ENCODE measurements at places on chromosomes 4 and X.
A peak's percentile ranks its signal among the peaks of the same experiment; 100 is the strongest.

- no peak for DNase-seq
These were observed 173.9 kb downstream of the GRIA3 start for GRCh38 chrX:123357941-123358340.

GRCh38 chrX:26651755-26652154, 435.8 kb downstream of the MAGEB5 start:
- no peak for DNase-seq

- no peak for DNase-seq
These were observed 62.0 kb downstream of the CNGA2 start for GRCh38 chrX:151796576-151796975.

GRCh38 chr4:165476214-165477098, 97.6 kb downstream of the CPE start:
- no peak for DNase-seq

DNA sequence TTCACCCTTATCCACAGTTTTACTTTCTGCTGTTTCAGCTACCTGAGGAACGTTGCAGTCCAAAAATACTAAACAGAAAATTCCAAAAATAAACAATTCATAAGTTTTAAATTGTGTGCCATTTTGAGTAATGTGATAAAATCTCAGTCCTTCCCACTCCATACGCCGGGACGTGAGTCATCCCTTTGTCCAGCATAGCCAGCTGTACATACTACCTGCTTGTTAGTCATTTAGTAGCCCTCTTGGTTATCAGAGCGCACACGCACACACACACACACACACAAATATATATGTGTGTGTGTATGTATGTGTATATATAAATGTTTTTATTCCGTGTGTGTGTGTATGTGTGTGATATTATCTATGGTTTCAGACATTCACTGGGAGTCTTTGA, 4.8 kb upstream of the CCSER1 start:
- DNase-seq: no peak

- no peak for DNase-seq
These were observed 372.8 kb downstream of the IL1RAPL1 start for GRCh38 chrX:28960063-28960462.

DNA sequence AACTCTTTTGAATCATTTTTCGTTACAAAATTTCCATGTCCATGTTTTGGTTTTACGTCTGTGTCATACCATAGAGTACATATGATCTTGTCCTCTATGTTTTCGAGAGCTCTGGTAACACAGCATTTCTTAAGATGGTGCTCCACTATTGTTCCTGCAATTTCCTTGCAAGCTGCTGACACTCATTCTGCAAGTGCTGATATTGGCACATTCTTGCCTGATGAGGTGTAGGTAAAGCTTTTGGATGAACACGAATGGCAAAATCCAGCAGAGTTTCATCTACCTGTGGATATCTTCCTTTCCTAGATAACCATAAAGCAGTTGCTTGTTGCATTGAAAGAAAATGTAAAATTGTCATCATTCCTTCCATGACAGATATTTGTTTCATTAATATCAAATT, 41.3 kb downstream of the MAGEB17 start:
- DNase-seq: no peak

- DNase-seq: no peak
These were observed 1.2 kb downstream of the TMEM255A start for GRCh38 chrX:120309873-120310705.

GRCh38 chr4:99803566-99804101, 13.0 kb upstream of the DAPP1 start:
- DNase-seq: no peak

GRCh38 chr4:92303621-92304027, at the start of gene GRID2:
TSS of gene GRID2 (plus strand) at chr4:92303966.
- DNase-seq: no peak

GRCh38 chr4:88549815-88550214, 26.2 kb upstream of the PYURF start:
- no peak for DNase-seq

- DNase-seq: no peak
These were observed 29.2 kb downstream of the GRID2 start for GRCh38 chr4:92333016-92333415.

DNA sequence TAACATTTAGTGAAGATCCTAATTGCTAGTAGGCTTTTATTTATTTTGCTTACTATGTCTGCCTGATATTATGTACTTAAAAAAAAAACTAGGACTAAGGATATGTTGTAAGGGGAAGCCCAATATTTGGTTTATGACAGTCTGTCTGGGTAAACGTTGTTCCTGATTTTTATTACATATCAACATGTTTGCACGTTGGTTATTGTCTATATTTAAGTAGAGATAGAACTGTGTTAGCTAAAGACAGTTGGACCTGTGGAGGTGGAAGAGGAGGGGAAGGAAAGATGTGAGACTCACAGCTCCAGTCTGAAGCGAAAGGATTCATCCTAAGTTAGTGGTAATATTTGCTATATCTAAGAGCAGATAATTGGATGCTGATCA, 90.3 kb downstream of the TMEM131L start:
- DNase-seq: no peak

DNA sequence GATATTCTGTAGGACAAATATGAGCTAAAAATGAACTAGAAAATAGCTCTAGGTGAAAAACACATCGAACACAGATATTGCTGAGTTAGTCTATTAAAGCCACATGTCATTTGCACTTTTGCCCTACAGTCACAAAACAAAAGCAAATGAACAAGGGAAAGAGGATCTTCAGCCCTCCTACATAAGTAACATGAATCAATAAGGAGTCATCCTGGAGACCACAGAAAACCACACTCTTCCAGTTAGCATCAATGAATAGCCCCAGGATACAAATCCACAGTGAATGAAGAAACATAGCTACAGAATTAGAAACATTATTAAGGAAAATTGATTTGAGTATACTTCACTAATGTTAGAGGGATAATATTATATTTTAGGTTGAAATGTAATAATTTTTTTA, 311.4 kb downstream of the MAPK10 start:
- DNase-seq: no peak

DNA sequence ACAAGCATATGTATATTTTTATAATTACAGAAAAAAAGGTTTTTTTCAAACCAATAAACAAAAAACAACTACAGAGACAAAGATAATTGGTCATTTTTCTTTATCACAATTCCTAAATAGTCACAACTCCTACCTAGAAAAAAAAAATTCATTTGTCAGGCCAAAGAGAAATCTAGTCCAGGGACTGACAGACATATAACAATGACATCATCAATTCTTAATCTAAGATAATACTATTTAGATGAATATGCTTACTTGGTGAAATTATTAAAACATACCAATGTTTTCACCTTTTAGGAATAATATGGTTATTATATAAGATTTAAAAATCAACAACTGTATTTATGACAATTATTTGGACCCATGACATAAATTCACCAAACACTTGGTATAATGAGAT, 48.4 kb downstream of the CHM start:
- DNase-seq: no peak

- DNase-seq: no peak
These were observed 209.5 kb upstream of the AR start for GRCh38 chrX:67334323-67334722.

DNA sequence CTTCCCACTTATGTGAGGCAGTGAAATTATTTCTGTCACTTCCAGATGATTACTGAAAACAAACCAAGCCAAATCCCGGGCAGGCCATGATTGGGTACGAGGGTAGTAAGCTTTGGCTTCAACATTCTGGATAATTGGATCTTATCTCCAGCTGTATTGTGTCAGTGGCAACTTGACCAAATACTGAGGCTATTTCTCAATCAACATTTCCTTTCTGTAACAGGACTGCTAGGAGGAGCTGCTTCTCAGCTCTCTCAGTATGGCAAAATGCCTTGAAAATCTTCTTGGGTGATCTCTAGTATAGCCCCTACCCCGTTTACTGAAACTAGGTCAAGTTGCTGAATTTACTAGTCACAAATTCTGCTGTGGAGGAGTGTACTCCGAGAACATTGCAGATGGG, 169.3 kb upstream of the FRMPD4 start:
- DNase-seq: no peak

DNA sequence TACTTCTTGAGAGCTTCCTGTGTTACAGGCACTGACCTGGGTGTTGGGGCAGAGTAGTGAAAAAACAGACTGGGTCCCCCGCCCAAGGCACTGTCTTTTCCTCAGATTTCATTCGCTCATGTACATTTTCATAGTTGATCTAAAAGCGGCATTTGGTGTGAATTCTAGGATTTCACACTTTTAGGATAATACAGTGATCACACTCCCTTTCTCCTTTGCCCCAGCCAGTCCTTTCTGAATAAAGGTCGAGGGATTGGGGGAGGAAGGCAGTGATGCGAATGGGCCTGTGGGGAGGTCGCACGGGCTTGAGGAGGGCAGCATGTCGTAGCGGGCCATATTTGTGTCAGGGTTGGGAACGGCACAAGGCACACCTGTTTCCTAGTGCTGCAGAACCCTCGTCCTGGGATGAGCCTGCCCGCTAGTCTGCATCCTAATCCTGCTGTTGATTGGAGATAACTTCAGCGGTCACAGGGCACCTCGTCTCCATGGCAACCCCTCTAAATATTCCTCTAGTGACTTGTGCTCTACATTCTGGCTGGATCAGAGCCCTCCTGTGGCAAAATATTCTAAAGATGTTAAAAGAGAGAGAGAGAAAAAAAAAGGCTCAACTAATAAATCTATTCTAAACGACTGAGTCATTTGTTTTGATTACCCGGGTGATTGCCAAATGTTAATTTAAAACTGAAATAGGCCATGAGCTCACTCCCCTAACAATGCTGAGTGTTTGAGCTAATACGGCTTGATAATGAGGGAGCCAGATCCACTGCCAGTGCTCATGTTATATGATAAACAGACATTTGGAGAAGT, 21.8 kb downstream of the FHL1 start:
- no peak for DNase-seq

GRCh38 chrX:23820235-23820782, 37.3 kb downstream of the SAT1 start:
- no peak for DNase-seq

GRCh38 chrX:45794323-45794994, 593.8 kb upstream of the DIPK2B start:
- DNase-seq: no peak

GRCh38 chr4:8201321-8201781, 2.3 kb downstream of the SH3TC1 start:
- no peak for DNase-seq

DNA sequence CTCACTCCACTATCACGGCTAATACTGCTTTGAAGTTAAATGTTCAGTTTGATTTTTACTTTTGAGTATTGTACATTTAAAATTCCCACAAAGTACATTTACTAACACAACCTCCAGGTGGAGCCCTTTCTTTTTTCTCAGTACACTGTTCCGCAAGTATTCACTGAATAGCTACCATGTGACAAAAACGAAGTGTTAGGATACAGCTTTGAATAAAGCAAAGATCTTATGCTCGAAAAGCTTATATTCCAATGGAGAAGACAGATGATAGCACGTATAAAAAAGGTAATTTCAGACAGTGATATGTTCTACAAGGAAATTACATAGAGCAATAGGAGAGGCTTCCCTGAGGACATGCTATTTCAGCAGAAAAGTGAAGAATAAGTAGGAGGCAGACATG, 60.7 kb upstream of the ABCG2 start:
- peak; percentile 4 for DNase-seq

DNA sequence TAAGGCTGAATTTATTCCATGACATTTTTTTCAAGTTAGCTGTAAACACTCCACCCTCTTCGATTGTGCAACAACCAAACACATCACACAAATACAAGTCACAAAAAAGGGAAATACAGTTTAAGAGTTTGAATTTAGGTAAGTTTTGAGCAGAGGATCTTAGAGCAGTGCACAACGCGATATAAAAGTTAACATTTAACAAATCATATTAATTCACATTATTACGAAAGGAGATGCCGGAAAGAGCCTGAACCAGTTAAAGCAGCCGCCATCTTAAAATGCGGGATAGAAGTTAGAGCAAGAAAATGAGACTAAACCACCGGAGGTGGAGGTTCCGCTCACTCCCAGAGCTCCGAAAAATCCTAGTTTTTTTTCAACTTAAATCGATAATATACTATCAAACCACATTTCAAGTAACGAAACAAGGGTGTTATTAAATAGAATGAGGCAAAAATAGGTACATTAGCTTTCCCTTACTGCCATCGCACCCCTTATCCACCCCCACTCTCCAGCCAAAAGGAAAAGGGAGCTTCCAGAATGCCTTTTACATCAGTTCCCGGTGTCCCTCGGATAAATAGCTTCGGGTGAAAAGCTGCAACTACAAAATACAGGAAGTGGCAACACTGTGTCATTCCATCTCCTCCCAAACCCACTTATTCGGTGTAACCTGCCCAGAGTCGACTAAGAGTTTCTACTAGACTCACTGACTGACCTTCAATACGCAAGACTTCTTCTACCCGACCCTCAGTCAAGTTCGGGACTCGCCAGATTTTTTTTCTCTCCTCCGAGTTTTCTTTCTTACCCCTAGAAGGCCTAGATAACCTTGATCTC, 1.9 kb downstream of the UBE2D3 start:
- peak; percentile 33 for DNase-seq

DNA sequence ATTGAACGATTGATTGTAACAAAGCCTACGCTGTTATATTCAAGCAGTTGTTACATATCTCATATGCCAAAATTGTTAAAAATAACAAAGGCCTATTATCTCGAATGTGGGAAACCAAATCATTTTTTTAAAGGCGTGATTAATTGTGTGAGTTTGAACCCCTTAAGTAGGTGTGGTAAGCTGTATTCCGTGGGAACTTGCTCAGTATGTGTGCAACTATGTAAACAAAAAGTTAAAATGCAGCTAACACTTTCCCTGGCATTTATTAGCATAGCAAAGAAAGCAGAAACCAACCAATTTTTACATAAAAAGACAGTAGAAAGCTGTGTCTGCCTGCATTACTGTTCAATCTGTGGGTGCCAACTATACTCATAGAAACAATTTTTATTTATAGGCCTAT, 166.0 kb upstream of the HAND2 start:
- no peak for DNase-seq

DNA sequence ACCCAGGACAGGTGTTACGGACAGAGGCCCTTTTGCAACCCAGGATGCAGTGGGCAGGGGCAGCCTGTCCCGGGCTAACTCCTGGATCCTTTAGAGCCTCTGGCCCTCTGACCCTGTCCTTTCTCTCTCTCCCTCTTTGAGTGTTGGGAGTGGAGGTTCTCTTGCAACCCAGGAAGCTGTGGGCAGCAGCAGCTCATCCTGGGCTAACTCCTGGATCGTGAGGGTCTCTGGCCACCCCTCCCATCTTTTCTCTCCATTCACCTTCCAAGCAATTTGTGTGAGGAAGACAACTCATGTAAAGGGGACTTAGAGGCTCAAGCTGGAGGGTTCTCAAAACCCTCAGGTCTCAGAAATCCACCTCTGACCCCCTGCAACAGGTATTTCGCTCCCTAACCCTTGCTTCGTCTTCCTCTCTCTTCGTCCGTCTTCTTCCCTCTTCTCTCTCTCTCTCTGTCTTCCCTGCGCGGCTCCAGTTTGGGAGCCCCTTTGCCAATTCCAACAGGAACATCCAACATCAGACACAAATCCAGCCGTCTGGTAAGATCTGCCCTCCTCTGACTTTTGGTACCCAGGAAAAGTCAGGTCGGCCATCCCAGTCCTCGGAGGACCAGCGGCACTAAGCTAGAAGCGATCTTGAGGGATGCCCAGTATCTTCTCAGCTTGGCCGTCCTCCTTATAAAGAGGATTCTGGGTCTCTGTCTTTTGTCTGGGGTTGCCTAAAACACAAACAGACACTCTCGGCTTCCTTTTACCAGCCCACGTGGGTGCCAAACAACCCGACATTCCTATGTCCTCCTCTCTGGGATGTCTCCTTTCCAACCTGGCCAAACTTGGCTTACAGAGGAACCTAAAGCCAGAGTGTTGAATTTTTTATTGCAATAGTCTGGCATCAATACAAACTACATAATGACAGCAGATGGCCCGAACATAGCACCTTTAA, 7.9 kb downstream of the ASMTL start:
- no peak for DNase-seq

Measured in SIG-M5 (cell line).